ENCODE measurements at places on chromosomes 1 and 21. TPM values are rescaled to one million over a fixed set of nuclear protein-coding genes. Genes with fewer than 3 reads are reported as not detected.

Gene BGLAP
- polyA plus RNA-seq, result not detected

Gene SPRR1A
- polyA plus RNA-seq, result not detected

Gene LCE1C
- polyA plus RNA-seq, result not detected

Gene CD52
- polyA plus RNA-seq, result 6,330 TPM

Gene MRPL9
- polyA plus RNA-seq, result 125 TPM

Gene VSIG8
- not detected for polyA plus RNA-seq

Gene GPATCH2
- polyA plus RNA-seq, result 3.9 TPM

Gene DNTTIP2
- polyA plus RNA-seq, result 68.8 TPM

Gene CRYAA
- polyA plus RNA-seq, result not detected

Gene RAP1GAP
- polyA plus RNA-seq, result not detected

Gene GRIK3
- not detected for polyA plus RNA-seq
